Germinal center (tissue), 1 donor: ENCODE measurements at places on chromosomes 2 and 18.

GRCh38 chr18:11514267-11514666 is 95.1 kb upstream of the SLC35G4 start:
- no peak for DNase-seq

DNA sequence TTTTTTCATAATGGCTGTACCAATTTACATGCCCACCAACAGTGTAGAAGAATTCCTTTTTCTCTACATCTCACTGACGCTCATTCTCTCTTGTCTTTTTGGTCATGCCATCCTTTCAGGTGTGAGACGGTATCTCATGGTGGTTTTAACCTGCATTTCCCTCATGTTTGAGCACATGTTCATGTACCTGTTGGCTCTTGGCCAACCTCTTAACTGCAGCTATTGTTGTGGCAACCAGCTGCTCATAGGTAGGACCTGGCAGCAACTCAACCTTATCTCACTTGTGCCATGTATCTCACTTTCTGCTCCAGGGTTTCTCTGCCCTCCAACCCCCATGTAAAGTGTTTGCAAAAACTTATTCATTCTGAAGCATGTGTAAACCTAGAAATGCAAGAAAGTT is 167.5 kb downstream of the UPP2 start:
- no peak for DNase-seq

DNA sequence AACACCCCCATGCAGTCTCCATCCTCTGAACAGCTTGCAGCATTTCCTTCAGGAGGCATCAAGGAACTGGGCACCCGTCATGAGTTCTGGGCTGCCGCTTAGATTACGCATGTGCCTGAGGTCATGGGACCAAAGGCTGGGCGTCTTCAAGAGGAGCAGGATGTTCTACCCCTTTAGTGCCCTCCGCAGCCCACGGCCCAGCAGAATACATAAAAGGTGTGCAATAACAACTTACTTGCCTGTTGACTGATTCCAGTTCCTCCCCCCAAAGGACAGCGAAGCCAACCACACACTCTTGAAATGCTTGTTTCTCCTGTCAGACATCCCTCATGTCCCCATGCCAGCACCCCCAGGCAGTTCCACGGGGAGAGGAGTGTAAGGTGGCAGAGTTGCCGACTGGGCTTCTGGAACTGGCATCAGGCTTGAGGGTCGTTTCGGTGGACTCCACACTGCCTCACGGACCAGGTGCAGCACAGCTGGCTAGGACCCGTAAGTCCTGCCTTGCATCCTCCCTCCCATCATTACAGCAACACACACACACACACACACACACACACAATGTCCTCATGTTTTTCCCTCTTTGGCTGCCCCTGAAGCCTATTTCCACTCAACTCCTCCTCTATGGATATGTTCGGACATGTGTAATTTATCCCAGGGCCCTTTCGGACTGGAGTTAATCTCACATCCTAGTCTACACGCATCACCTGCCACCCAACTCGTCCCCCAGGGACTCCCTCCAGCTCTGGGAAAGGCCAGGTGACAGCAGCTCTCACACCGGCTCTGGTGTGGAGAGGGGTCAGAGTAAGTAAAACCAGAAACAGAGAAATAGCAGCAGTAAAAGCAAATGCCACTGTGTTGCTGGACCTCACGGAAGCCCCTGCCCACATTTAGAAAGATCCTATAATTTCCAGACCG is 200.7 kb downstream of the BCL11A start:
- DNase-seq: peak; percentile 60

DNA sequence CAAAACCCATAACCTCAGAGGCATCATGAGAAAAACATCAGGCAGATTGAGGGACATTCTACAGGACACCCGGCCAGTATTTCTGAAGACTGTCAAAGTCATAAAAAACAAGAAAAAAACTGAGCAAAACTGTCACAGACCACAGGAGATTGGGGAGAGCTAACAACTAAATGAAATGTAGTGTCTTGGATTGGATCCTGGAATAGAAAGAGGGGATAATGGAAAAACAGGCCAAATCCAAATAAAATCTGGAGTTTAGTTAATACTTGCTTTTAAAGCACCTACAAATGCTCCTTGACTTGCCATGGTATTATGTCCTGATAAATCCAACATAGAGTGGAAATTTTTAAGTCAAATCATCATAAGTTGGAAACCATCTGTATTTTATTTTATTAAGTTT is 17.6 kb upstream of the CXCR1 start:
- no peak for DNase-seq

DNA sequence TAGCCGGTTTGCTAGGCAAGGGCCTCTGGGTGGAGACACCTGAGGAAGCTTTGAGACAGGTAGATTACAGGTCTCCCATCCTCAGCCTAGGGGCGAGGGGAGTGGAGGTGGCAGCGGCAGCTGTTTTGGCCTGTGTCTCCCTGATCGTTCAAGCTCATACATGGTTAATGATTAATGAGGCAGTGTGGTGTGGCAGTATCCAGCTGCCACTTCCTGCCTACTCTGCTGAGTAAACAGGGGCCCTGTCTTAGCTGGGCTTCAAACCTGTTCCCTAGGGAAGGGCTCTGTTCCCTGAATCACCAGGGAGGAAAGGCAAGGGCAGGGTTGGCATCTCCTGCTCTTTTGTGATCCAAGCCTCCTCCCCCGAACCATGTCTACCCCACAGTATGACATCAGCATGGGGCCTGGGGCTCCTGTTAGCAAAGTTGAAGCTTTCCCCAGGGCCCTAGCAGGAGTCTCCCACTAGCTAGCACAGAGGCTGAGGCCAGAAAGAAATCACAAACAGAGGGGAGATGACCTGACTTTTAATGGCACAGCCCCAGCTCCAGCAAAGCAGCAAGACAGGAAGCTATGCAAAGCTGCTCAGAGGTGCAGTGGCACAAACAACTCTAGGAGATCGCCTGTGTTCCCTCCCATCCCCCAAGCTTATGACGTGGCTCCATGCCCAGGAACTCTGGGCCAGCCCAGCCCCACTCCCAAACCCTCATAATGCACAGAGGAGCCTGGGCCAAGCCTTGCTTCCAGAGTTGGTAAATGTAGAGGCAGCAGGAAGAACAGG is 3.7 kb upstream of the TUBA4B start:
- DNase-seq: peak; percentile 54

DNA sequence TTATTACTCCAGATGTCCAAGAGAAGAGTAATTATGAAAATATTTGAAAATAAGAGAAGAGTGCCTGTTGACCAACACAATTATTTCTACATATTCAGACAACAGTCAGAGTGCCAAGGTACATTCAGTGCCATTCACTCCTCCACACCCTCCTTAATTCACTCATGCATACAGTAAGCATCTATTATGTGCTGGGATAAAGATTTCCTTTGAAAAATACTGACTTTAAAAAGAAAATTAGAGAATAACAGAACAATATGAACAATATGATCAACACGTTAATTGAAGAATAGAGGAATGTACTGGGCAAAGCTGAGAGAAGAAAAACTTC is 203.6 kb downstream of the L3MBTL4 start:
- no peak for DNase-seq

DNA sequence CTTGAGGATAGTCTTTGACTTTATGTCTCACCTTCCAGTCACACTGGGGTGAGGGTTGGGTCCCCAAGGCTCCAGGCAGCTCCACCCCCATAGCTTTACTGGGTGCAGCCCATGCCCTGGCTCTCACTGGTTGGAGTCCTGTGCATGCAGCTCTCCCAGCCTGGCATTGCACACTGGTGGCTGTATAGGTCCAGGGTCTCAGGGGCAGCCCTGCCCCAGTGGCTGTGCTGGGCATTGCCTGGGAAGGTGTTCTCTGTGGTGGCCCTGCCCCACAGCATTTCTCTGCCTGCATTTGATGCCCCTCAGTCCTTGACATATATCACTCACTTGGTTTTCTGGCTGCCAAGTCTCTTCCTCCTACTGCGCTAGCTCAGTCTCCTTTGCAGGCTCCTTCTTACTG is 21.2 kb downstream of the MPHOSPH10 start:
- no peak for DNase-seq

- no peak for DNase-seq
Measured at GRCh38 chr2:24022975-24023575, 13.2 kb downstream of the MFSD2B start.

- DNase-seq: no peak
Measured at GRCh38 chr2:144181001-144181400, 338.9 kb downstream of the ZEB2 start.

- no peak for DNase-seq
Measured at GRCh38 chr18:289026-289425, 21.2 kb upstream of the THOC1 start.

DNA sequence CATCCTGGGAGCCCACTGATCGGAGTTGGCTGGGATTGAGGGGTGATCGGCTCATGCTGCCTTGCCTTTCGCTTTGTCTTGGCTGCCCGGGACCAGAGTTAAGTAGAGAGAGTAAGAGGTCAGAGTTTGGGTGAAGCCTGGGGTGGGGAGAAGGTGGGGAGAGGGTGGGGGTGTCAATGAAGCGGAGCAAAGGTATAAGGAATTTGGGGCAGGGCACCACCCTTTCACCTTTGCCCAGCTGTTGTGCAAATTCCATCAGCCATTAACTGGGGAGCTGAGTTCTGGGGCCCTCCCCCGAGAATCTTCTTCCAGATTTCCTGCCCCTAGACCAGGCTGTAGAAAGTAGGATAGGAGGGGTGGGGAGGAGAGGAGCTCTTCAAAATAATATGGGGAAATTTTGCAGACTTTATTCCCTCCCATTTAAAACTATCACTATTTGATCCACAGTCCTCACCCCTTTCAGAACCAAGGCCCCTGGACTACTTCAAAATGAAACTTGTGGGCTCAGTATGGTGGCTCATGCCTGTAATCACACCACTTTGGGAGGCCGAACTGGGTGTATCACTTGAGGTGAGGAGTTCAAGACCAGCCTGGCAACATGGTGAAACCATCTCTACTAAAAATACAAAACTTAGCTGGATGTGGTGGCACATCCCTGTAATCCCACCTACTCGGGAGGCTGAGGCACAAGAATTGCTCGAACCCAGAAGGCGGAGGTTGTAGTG is at the start of gene SLC23A3:
Gene SLC23A3, minus strand, starts transcription at position 100 of the 725 bp plus-strand sequence. Its CDS starts 45 bp downstream, at position 55.
- no peak for DNase-seq
